ENCODE measurements at places on chromosomes 6 and 20.

DNA sequence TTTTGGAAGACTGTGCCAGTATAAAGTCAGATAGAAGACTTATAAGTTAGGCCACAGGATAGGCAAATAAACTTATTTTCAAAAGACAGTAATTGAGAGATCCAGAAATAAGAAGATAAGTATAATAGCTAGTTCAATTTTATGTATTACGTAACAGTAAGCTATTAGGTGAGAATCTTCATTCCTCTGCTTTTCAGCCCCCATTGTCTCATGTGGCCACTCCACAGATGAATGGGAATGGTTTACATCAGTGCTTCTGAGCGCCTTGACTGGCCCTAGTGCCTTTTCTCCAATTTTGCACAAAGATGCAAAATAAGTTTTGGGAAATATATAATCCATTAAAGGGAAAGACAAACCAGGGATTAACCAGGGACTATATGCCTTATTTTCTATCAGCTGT, 550.5 kb downstream of the MMUT start:
- DNase-seq = no peak

GRCh38 chr20:10919396-10920140, 245.8 kb upstream of the JAG1 start:
- DNase-seq = no peak

DNA sequence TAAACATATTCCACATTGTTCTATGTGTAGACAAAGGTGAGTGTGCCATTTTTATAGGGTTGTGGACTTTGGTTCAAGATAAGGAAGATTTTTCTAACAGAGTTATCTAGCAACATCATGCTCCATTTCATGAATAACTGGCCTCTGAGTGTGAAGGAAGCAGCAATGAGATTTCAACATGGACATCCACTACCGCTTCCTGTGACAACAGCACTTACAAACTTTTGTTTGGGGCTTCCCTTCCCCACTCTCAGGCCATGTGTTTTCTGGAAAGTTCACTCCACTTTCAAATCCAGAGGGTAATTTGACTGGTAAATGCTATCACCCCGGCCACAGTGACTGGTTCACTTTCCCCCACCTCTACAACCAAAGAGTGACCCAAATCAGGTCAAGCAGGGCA, 38.1 kb upstream of the PROKR2 start:
- no peak for DNase-seq

GRCh38 chr20:53929974-53930650, 140.3 kb downstream of the BCAS1 start:
- DNase-seq = no peak

- DNase-seq = no peak
Observed at GRCh38 chr20:61684583-61685235, 381.0 kb downstream of the TAF4 start.

GRCh38 chr6:14149739-14150130, 32.2 kb downstream of the CD83 start:
- no peak for DNase-seq

DNA sequence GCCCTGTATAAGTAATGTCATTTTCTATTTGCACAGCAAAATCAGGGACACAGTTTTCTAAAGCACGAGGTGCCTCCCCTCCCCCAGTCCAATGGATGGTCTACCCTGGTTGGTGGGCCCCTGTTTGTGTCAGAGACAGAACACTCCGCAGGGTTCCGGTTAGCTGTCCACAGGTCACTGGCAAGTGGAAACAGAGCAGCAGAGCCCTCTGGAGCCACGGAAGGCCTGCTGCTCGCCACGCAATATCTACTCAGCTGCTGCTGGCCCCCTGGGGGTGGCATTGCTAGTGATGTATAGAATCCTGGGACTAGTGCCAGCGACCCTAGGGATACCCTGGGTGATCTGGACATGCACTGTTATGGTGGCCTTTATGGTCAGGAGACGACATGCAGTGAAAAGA, 50.4 kb downstream of the RIN2 start:
- DNase-seq = no peak

- no peak for DNase-seq
Observed at GRCh38 chr20:38477747-38478146, 5.1 kb downstream of the RALGAPB start.

GRCh38 chr20:16004108-16004854, 569.0 kb downstream of the KIF16B start:
- DNase-seq = no peak

DNA sequence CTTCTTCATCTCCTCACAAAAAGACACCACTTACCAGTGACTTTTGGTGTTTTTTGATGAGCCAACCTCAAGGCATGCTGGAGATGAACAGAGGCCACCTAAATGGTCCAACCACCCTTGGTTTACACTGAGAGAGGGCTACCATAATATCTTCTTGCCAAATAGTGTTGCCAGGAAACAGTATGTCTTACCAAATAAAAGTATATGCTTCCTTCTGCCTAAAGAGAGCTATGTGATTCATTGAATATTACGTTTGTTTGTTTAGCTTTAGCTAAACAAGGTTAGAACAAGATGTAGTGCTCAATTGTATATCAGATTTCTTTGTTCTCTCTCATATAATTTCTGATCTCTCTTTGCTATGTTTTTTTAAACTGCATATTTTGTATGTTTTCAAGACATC, 40.6 kb upstream of the BMP6 start:
- no peak for DNase-seq

DNA sequence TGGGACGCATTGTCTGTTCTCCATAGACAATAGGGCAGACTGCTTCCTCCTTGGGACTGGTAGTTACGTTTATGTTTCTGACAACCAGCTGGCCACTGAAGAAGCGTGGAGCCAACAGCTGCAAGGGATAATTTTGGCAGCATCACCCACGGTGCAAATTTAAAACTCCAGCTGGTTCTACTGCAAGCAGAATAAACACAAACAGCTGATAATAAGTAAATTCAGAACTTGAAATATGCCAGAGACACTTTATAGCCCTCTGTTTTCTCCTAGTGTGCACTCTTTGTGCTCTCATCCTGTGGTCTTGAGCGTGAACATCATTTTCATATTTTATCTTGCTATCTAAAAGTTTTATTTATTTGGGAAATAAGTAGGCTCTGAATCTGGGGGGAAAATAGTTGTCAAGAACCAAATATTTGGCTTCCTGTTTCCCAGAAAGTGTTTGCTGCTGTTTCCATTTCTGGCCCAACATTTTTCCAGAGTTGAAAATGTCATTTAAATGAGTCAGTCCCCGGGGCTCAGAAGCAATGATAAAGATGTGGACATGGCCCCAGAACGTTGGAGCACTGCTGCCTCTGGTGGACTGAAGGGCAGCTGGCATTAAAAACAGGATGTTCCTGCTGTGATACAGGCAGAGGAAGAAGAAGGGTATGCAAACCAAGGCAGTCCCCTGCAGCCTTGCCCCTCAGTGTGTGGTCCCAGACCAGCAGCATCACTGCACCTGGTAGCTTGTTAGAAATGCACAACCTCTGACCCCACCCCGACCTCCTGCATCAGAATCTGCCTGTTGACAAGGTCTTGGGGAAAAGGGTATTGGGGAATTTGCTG, 12.5 kb upstream of the THBD start:
- no peak for DNase-seq

DNA sequence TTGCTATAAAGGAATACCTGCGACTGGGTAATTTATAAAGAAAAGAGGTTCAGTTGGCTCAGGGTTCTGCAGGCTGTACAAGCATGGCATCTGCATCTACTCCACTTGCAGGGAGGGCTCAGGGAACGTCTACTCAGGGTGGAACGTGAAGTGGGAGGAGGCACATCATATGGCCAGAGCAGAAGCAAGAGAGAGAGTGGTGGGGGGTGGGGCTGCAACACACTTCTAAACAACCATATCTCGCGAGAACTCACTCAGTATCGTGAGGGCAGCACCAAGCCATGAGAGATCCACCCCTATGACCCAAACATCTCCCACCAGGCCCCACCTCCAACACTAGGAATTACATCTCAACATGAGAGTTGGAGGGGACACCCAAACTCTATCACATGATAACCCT, 109.8 kb upstream of the SCAF8 start:
- no peak for DNase-seq

GRCh38 chr6:3732345-3733141, 19.0 kb downstream of the PXDC1 start:
- peak; percentile 36 for DNase-seq

- no peak for DNase-seq
Observed at GRCh38 chr6:56539527-56540105, 103.1 kb downstream of the DST start.

DNA sequence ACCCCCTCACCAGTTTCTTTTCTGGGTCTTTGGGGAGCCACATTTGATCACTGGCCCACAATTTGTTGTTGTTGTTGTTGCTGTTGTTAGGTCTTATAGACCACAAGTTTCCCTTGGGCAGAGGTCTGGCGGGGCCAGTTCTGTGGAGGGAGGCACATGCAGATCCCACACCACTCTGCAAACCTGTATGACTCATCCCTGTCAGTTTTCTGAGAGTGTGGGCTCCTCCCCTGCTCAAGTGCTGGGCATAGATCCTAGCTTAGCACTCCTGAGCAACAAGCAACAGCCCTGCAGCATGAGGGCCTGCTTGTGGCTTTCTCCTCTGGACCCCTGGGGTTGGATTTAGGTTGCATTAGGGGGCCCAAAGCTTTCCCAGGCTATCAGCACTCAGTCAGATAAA, 411.1 kb upstream of the HTR1E start:
- DNase-seq = no peak

- DNase-seq = peak; percentile 59
Observed at GRCh38 chr6:44151348-44152108, 7.1 kb upstream of the CAPN11 start.

DNA sequence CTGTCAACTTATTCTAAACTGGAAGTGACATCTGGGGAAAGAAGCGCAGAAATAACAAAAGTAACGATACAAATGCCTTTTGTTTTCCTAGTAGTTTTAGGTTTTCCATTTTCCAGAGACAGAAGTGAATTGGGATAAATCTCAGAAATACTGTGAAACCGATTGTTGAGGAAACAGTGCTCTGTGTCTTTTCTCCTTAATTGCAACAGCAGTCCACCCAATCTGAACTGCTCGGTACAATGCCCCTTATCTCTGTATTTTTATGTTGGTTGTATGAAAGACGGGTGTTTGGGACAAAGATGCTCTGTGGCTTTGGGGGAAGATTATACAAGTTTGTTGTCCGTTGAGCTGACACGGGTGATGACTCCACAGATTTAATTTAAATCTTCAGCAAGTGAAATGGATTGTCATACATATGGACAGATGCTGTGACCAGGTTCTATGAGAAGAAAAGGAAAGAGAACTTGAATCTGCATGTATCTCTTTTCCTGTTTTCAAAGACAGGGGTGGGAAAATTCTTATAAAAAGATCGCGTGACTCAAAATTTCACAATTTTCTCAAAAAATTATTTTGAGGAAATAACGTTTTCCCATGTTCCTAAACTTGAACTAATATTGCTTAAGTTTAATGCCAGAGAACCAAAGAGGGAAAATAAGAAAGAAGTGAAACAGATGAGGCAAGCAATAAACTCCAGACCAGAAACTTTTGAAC, 41.2 kb downstream of the SASH1 start:
- no peak for DNase-seq

GRCh38 chr6:9507136-9507895, 907.6 kb downstream of the TFAP2A start:
- no peak for DNase-seq

- DNase-seq = no peak
Observed at GRCh38 chr20:53176134-53176533, 204.0 kb downstream of the TSHZ2 start.

DNA sequence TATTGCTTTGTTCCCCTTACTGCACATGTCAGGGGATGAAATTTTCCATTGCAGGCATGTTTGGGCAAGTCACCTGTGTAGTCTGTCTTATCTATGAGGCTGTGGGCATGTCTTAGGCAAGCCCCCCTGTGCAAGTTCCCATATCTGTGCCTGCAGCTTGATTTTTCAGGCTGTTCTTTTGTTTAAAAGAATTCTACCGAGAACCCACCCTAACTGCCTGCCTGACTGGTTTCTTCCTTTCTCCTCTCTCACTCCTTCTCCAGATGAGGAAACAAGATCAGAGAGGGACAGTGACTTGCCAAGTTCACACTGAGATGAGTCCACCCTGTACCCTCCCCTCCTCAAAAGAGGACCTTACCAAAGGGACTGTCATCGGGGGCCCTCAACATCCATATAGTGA, 11.0 kb downstream of the TREML2 start:
- DNase-seq = no peak

- no peak for DNase-seq
Observed at GRCh38 chr20:38706509-38706908, 17.8 kb upstream of the SLC32A1 start.

- DNase-seq = no peak
Observed at GRCh38 chr6:139515511-139515910, 141.1 kb upstream of the CITED2 start.

GRCh38 chr6:158471339-158471738, 88.6 kb upstream of the TMEM181 start:
- no peak for DNase-seq

- DNase-seq = peak; percentile 30
Observed at GRCh38 chr20:35767683-35768481, 3.9 kb upstream of the PHF20 start.

DNA sequence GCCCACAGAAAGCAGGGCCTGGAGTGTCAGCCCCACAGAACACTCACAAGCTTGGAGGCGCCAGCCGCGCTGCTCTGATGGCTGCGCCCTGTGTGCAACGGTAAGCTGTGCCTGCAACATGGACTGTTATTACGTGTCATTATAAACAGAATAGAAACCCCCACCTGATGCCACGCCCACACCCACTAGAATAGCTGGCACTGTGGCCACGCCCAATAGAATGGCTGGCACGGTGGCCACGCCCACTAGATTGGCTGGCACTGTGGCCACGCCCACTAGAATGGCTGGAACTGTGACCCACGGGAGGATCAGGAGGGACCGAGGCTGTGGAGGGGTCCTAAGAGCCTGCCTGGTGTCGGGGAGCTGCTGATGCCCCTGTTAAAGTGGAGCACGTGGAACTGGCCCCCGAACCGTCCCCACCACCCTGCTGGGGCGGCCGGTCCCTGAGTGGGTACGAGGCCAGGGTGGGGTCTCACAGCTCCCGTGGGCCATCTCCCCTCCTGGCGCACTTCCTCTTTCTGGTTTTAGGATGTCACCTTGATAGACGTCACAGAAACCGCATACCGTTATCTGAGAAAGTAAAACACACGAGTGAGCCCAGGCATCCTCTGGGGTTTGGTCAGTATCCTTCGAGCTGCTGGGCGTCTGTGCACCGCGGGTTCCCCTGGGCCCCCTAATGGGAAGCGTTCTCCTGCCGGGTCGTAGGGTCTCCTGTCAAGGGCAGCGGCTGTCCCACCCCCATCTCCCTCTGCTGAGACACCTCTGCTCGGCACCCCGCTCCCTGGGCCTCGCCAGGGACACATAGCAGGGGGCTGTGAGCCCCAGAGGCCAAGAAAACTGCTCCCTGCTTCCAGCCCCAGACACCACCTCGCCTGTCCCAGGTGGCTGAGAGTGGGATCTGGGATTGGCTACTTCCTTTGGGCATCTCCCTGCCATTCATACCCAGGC, 25.4 kb downstream of the SLC17A9 start:
- peak; percentile 76 for DNase-seq

DNA sequence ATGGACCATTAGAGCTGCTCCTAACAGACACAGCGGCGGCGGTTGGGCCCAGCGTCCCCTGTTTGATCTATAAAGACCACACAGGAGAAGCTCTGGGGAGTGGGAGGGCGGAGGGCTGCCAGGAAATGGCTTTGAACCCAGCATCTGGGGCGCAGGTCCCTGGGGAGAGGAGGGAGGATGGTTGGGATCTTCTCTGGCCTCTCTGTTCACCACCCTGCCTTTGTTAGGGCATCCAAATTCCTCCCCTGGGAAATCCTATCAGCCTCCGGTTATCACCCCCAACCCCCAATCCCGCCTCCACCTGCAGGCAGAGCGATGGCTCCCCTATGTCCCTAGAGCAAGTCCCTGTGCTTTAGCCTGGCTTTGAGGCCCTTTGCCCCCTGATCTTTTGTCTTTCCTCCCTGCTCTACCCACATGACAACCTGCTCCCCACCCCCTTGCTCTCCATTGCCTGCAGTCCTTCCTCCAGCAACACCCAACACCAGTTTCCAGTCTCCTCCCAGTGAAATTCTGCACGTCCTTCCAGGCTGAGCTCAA, 7.1 kb downstream of the XKR7 start:
- no peak for DNase-seq
